ENCODE measurements at places on chromosomes 4 and X.

DNA sequence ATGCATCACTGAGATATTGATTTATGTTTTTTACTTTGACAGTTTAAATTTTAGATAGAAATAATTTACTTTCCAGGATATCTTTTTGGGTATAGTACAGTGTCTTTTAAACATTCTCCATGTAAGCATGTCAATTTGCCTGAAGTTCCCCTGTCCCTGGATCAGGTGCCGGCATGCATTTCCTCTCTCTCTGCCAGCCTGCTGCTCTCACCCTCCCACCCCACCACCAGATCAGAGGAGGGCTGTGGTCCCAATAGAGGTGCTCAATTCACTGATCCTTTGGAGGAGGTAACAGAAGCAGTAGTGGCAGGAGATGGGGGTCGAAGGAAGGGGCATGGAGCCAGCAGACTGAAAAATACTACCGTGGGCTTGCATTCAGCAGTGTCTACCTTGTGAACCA lies 28.3 kb upstream of the DSPP start:
- no peak for DNase-seq

GRCh38 chr4:141132072-141132708 lies 1.1 kb downstream of the RNF150 start:
- peak; percentile 0 for DNase-seq

GRCh38 chr4:164765096-164765495 lies 11.2 kb downstream of the SMIM31 start:
- no peak for DNase-seq

DNA sequence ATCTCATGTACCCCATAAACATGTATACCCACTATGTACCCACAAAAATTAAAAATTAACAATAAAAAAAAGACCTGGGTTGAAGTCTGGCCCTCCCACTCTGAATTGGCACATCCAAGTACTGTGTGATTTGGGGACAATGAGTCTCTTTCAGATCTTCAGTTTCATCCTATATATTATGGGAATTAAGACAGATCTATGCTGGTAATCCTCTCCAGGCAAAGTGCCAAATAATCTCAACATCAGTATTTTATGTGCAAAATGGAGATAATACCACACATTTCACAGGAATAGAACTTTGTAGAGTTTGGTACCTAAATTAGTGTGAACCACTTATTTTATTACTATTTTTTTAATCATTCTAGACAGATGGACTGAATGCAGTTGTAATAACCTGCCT lies 11.0 kb upstream of the SCD5 start:
- DNase-seq, result no peak

DNA sequence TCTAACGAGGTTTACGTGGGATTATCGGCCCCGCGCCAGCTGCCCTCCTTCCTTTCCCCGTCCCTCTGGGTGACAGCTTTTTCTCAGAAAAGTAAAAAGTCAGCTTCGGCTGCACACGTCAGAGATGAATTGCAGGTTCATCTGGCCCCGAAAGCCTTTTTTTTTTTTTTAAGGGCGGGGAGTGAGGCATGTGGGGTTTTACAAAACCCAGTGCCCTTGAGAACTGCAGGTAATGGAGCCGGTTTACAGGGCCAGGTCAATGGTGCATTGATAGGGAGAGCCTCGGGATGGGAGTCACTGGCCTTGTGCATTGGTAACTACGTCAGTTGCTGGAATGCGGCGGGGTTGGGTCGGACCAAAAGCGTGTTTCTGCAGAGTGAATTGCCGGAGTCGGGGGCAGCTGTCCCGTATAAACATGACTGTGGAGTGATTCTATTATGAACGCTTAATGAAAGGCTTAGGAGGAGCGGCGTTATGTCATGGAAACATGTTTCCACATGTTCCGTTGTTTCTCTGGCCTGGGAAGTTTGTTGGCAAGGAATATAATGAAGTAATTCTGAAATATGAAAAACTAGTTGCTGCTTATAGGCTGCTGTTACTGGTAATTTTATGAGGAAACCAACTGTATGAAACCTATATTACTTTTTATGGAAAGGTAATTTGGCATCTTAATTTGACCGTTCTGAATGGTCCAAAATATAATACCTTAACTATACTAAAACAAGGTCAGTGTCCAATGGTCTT lies 1.1 kb downstream of the HSPA4L start:
- DNase-seq, result no peak

- DNase-seq, result no peak
Measured at GRCh38 chr4:94764069-94764468, 6.3 kb downstream of the BMPR1B start.

DNA sequence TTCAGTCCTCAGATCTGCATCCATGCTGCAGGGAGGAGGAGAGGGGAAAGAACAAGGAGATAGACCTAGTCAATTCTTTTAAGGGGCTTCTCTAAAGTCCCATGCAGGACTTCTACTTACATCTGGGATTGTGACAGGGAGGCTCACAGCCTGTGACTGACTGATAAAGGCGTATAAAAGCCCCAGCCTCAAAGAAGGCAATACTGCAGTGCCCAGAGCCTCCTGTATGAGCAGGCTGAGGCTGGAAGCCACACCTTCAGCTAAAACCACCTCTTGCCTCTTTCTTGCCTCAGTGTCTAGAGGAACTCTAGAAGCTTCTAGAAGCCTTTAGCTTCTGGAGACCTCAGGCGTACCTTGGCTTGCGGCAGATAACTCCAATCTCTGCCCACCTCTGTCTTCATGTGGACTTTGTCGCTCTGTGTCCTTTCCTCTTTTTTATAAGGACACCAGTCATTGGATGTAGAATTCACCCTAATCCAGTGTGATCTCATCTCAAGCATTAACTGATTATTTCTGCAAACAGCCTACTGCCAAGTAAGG lies 6.0 kb upstream of the ZCCHC4 start:
- DNase-seq, result no peak

DNA sequence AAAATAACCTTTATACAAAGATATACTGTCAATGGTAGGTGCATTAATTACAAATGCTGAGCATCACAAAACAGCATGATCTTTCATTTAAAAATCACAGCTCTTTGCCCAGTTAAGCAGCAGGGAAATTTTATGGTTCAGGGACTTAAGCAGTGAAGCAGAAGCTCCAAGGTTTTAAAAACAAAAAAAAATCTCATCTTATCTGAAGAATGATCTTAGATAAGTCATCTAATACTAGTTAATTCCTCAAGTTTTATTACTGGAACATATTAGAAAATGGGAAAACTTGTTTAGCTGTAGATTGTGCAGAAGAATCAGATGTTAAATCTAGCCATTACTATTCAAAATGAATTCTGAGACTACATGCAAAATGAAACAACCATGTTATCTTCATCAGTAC lies 289.9 kb downstream of the GASK1B start:
- no peak for DNase-seq

GRCh38 chrX:151424505-151424904 lies 27.5 kb downstream of the VMA21 start:
- no peak for DNase-seq

DNA sequence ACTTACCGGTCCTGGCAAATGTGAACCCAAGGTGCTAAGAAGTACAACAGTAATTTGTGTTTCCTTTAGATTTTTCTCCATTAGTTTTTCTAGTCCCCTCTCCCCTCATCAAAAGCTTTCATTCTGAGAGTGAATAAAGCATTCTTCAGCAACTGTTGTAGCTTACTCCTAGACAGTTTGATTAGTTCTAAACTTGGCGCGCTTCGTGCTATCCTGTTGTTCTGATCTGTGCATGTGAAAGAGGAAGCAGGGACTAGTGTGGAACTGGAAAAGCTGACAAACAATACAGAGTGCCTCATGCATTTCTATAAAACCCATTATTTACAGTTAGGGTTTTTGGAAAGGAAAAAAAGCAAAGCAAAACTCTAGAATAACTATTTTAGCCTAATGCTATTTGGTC lies 556.9 kb upstream of the SLIT2 start:
- DNase-seq, result no peak

DNA sequence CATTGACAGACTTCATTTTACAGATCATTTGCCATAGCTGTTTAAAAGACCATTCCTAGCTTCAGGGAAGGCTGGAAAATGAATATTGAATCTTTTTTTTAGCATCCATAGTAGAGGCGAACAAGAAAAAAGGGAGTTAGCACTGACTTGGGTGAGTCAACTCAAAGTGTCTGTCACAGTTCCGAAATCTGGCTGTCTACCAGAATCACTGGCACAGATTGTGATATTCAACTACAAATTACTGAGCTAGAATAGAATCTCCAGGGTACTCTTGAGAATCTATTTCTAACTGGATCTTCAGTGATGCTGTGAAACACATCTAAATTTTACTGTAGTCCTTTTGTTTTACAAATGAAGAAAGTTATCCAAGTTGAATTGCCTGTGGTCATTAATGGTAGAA lies 31.5 kb downstream of the SEC24B start:
- DNase-seq, result no peak

- DNase-seq, result no peak
Measured at GRCh38 chr4:38964942-38965775, 67.0 kb downstream of the TMEM156 start.

DNA sequence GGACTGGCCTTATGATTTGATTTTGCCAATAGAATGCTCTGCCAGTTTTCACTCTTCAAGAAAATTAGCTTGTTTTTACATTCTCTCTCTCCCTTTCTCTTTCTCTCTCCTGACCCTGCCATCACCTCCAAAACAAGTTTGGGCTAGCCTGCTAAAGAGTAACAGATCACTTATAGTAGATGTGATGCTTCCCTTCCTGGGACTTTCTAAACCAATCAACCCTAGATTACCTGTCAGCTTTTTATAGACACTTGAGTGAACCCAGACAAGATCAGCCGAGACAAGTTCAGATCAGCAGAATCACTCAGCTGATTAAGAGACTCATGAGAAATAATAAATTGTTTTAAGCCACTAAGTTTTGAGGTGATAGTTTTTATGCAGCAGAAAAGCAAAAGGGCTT lies 521.2 kb downstream of the ANKRD50 start:
- DNase-seq, result no peak

- no peak for DNase-seq
Measured at GRCh38 chr4:32890398-32890797, 2170.2 kb downstream of the PCDH7 start.

GRCh38 chr4:32423267-32423666 lies 1703.1 kb downstream of the PCDH7 start:
- DNase-seq, result no peak

GRCh38 chr4:5785806-5786680 lies 75.0 kb downstream of the EVC start:
- no peak for DNase-seq

DNA sequence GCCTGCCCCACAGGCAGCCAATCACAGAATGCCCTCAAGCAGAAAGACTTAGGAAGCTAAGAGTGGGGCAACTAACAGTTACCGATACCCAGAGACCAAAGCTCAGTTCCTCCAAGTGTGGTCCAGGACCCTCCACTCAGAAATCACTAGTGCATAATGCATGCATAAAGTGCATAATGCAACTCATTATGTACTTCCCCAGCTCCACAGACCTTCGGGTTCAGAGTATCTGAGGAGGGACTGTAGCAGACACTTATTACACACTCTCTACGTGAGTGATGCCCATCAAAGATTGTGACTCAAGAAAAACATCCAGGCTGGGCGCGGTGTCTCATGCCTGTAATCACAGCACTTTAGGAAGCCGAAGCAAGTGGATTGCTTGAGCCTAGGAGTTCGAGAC lies 328.0 kb downstream of the BCOR start:
- no peak for DNase-seq

DNA sequence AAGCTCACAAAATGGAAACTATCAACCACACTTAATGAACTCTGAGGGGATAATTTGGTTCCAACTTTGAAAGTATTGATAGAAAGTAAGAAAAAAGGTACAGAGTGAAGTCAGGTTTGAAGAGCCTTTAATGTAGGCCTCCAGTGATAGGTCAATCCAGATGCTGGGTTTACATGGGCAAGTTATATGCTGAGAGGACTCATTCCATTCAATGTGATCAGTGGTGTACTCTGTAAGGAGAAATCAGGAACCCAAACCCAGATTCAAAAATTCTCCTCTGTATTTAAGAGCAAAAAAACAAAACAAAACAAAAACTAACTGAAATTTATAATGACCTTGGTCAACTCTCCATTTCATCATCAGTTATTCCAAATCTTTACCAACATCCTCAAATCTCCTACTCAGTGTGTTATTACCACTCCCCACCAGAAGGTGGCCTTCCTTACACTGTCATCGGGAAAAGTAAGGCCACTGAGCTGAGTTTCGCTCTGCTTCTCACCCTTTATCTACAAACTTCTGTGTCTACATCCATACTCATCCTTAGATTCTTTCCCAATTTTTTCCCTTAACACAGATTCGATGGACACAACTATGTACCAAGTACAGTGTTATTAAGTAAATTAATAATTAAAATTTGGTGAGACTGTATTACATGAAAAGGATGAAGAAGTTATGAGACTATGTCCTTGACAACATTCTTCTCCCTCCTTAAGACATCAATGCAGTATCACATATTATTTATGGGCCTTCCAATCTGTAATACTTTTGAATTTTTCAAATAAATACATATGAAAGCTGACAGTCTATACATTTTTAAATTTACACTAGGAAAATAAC lies 88.3 kb downstream of the ZAR1 start:
- peak; percentile 23 for DNase-seq

DNA sequence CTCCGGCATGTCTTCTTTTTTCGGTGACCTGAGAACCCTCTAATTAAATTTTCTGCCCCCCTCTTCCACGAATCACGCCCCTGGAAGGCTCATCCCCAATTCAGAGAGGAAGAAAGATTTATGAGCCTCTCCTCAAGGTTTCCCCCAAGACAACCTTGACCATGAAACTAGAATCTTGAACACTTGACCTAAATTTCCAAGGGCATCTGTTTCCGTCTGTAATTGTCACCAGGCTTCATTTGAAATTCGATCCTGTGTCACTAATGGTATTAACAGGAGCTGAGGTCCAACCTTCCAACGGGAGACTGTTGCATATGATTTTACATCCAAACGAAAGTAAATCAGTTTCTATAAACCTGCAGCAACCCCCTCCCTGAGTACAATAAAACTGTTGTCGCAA lies 139.9 kb upstream of the ZIC3 start:
- DNase-seq, result no peak

- DNase-seq, result no peak
Measured at GRCh38 chr4:117421706-117422105, 336.3 kb upstream of the TRAM1L1 start.

GRCh38 chrX:134541906-134542305 lies 81.9 kb downstream of the HPRT1 start:
- no peak for DNase-seq

DNA sequence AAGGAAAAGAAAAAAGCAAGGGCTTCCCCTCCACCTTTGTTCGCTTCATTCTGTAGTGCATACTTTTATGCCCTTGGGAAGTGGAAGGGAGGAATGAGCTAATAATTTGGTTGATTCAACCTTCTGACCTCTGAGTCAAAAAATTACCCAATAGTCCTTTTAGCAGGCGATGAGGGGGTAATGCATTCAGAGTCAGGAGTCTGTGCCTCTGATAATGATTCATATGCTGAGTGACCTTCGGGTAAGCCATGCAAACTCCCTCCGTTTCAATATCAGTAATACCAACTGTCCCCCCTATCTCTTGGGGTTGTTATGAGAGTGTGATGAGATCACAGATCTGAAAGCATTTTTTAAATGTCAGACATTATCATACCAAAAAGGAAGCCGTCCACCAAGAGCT lies 41.6 kb upstream of the ACSL4 start:
- no peak for DNase-seq

- DNase-seq, result no peak
Measured at GRCh38 chr4:111671756-111672155, 473.5 kb upstream of the FAM241A start.
